Neural crest cell (in vitro differentiated cells): ENCODE measurements at places on chromosomes 2 and 18. TPM values are rescaled to one million over a fixed set of nuclear protein-coding genes. Genes with fewer than 3 reads are reported as not detected.

DNA sequence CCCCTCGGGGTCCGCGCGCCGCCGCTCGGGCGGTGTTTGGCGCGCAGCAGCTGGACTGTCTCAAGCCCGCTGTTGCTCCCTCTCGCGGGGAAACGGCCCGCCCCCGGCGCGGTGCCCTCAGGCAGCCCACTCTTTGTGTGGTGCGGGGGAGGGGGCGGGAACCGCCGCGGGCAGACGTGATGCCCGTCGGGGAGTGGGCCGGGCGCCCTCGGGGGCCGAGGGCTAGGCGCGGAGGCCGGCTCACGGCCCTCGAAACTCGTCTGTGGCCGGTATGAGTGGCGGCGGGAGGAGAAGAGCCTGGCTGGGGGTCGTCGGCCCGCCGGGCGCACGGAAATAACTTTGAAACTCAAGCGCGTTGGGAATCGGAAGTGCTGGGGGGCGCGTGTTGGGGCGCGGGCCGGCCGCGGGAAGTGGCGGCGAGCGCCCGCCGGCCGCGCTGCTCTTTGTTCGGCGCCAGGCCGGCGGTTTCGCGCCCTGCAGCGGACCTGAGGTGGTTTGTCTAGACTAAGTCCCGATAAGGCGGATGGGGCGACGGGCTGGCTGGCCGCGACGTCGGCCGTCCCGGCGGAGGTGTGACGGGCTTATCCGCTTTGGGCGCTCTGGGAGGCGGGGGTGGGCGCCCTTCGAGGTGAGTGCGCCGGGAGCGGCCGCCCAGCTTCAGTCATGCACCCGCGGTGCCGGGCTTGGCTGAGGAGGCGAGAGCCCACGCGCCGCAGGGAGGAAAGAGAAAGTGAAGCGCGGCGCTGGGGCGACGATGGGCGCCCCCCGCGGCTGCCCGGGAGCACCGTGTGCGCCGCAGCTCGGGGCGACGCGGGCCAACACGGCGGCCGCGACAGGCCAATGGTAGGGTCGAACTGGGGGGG, 679 bp downstream of the PTMA start:
- peaks cover 55% of the 10 kb centered on the region for H3K4me1 ChIP-seq
- peaks cover 35% of the 10 kb centered on the region for H3K36me3 ChIP-seq
- H3K27me3 ChIP-seq = peaks cover 49% of the 10 kb centered on the region
- peak overlapping the region; percentile 100 for H3K4me3 ChIP-seq
- peak overlapping the region; percentile 100 for H3K27ac ChIP-seq

Gene CDK5R2
- total RNA-seq = 1.7 and 1.9 TPM in 2 replicates

- H3K27me3 ChIP-seq = no peaks in the 10 kb centered on the region
- no peaks in the 10 kb centered on the region for H3K36me3 ChIP-seq
- no peak for DNase-seq
- H3K4me3 ChIP-seq = no peak overlapping the region
- H3K4me1 ChIP-seq = no peaks in the 10 kb centered on the region
Measured at GRCh38 chr2:178324077-178324476, 126.9 kb downstream of the PRKRA start.

DNA sequence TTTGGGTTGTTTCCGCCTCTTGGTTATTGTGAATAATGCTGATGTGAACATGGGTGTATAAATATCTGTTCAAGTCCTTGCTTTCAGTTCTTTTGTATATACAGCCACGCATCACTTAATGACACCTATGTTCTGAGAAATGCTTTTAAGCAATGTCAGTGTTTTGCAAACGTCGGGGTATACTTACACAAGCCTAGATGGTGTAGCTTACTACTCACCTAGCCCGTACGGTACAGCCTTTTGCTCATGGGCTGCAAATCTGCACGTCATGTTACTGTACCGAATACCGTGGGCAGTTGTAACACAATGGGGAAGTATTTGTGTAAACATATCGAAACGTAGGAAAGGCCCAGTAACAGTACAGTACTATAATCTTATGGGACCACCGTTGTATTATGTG, 12.4 kb downstream of the RALB start:
- H3K36me3 ChIP-seq = peaks cover 7% of the 10 kb centered on the region
- no peaks in the 10 kb centered on the region for H3K27me3 ChIP-seq
- H3K27ac ChIP-seq = no peak overlapping the region
- DNase-seq = no peak
- no peak overlapping the region for H3K4me3 ChIP-seq
- peaks cover 5% of the 10 kb centered on the region for H3K4me1 ChIP-seq

GRCh38 chr2:211816754-211817153, 721.8 kb downstream of the ERBB4 start:
- H3K27me3 ChIP-seq = no peaks in the 10 kb centered on the region
- H3K4me1 ChIP-seq = no peaks in the 10 kb centered on the region
- no peak overlapping the region for H3K27ac ChIP-seq
- no peak overlapping the region for H3K4me3 ChIP-seq
- peaks cover 2% of the 10 kb centered on the region for H3K36me3 ChIP-seq
- DNase-seq = no peak

Gene GPR39
- 0.25 and 0.35 TPM in 2 replicates for total RNA-seq

GRCh38 chr18:4510711-4511110, 55.6 kb upstream of the DLGAP1 start:
- no peak overlapping the region for H3K27ac ChIP-seq
- DNase-seq = no peak
- no peak overlapping the region for H3K4me3 ChIP-seq
- no peaks in the 10 kb centered on the region for H3K27me3 ChIP-seq
- no peaks in the 10 kb centered on the region for H3K4me1 ChIP-seq

- peak overlapping the region; percentile 89 for H3K27ac ChIP-seq
- no peak overlapping the region for H3K4me3 ChIP-seq
- H3K27me3 ChIP-seq = no peaks in the 10 kb centered on the region
Measured at GRCh38 chr18:58247363-58247834, 203.4 kb downstream of the NEDD4L start.

DNA sequence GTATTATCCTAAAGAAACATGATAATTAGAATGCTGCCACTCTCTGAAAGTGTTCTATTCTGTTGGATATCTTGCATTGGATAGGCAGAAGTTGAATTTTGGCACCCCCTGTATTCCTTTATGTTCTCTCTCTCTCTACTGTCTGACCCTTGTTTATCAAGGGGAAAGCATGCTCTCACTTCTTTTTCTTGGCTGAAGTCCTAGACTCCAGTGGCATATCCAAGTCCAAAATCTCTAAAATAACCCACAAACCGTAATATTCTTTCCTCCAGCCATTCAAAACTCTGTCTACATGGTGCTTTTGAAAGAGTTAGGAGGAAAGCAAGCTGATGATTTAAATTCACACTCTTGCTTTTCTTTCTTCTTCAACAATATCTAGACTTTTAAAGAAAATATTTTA, 669.7 kb downstream of the TDRD15 start:
- H3K4me3 ChIP-seq = no peak overlapping the region
- H3K27ac ChIP-seq = no peak overlapping the region
- H3K4me1 ChIP-seq = no peaks in the 10 kb centered on the region
- no peak for DNase-seq
- H3K27me3 ChIP-seq = peaks cover 23% of the 10 kb centered on the region

GRCh38 chr2:20023688-20024087, 11.2 kb upstream of the MATN3 start:
- H3K27me3 ChIP-seq = no peaks in the 10 kb centered on the region
- no peak overlapping the region for H3K4me3 ChIP-seq
- DNase-seq = no peak
- H3K4me1 ChIP-seq = no peaks in the 10 kb centered on the region
- H3K27ac ChIP-seq = no peak overlapping the region

Gene CCT4
- total RNA-seq = 259 and 277 TPM in 2 replicates

Gene DSC3
- 0.09 and 0.16 TPM in 2 replicates for total RNA-seq

DNA sequence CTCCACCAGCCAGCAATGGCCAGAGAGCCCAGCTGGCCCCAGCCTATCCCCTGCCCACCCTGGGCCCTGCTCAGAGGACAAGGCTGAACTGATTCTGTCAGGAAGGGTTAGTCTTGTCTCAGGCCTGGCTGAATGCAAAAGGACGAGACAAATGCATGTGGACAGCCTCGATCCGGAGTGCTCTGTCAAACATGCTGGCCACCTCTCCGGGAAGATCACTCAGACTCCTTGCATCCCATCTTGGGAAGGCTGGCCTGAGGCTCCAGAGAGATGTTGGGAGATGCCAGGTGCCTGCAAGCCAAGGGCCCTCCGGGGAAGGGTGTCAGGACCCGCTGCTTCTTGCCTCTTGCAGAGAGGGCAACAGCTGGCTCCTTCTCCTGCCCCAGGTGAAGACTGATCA, 20.2 kb upstream of the C1QL2 start:
- no peak for DNase-seq
- H3K4me3 ChIP-seq = no peak overlapping the region
- H3K27me3 ChIP-seq = no peaks in the 10 kb centered on the region
- H3K4me1 ChIP-seq = no peaks in the 10 kb centered on the region
- H3K36me3 ChIP-seq = no peaks in the 10 kb centered on the region

DNA sequence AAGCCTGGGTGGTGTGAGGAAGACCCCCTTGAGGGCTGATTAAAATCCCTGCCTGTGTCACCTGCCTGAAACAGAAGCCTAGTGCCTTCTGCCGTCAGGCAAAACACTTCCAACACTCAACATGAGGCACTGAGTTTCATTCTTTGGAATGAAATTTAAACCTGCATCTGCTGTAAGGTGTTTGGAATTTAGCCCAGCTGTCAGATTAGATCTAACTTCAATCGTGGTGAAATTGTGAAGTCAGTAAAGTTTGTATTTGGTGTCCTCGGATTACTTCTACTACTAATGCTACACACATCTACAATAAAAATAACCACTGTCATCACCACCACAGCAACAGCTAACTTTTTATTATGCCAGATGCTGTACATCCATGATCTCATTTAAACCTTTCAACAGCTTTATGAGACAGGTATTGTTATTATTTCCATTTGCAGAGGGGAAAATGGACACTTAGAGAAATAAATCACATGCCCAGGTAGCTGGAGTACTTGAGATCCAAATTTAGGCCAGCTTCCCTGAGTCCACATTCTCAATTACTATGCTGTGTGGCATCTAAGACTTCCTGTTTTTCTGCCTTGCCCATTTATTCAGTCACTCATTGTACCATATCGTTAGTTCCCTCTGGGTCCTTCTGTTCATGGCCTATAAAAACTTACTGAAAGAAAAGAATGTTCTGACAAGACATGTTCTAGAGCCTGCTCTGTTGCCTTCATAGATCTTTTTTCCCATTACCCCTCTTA, 98.2 kb upstream of the GCFC2 start:
- H3K4me1 ChIP-seq = no peaks in the 10 kb centered on the region
- no peak overlapping the region for H3K4me3 ChIP-seq
- no peak overlapping the region for H3K27ac ChIP-seq
- no peaks in the 10 kb centered on the region for H3K27me3 ChIP-seq
- no peaks in the 10 kb centered on the region for H3K36me3 ChIP-seq

DNA sequence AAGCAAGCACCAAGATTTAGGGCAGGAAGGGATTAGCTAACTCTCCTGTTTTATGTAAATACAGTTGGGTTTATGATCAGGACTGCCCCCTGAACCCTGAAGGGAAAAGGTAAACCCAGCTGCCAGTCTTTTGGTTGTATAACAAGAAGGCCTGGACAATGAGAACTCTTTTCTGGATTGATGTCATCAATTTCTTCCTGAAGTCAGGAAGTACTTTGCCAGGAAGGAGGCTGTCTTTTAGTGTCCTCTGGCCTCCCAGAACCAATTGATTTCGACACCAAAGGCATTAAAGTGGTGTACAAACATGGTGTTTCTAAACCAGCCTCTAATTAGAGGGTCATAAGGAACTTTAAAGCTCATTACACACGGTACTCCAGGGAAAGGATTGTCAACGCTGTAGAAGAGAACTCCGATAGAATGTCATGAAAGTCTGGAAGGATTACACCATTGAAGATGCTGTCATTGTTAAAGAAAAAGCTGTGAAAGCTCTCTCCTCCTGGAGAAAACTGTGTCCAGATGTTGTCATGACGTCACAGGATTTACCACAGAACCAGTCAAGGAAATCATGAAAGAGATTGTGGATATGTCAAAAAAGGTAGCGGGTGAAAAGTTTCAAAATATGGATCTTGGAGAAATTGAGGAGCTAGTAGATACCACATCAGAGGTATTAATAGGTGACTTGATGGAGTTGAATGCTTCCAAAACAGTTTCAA, 78.8 kb downstream of the ANKRD12 start:
- H3K27ac ChIP-seq = peak overlapping the region; percentile 72
- no peaks in the 10 kb centered on the region for H3K4me1 ChIP-seq
- H3K27me3 ChIP-seq = no peaks in the 10 kb centered on the region
- DNase-seq = no peak
- no peak overlapping the region for H3K4me3 ChIP-seq
- H3K36me3 ChIP-seq = peaks cover 14% of the 10 kb centered on the region

DNA sequence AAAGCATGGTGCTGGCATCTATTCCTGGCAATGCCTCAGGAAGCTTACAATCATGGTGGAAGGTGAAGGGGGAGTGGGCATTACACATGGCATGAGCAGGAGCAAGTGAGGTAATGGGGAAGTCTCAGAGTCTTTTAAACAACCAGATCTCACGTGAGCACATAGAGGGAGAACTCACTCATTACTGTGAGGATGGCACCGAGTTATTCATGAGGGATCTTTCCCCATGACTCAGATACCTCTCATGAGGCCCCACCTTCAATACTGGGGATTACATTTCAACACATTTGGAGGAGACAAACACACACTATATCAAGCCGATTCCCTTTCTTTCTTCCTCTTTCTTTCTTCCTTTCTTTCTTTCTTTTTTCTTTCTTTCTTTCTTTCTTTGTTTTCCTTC, 47.9 kb upstream of the FANCL start:
- no peaks in the 10 kb centered on the region for H3K36me3 ChIP-seq
- H3K4me3 ChIP-seq = no peak overlapping the region
- no peak overlapping the region for H3K27ac ChIP-seq

- H3K4me1 ChIP-seq = peaks cover 24% of the 10 kb centered on the region
- H3K27me3 ChIP-seq = no peaks in the 10 kb centered on the region
- peaks cover 4% of the 10 kb centered on the region for H3K36me3 ChIP-seq
- no peak overlapping the region for H3K27ac ChIP-seq
- H3K4me3 ChIP-seq = no peak overlapping the region
- peak; percentile 64 for DNase-seq
Measured at GRCh38 chr2:216519154-216519762, 20.6 kb downstream of the RPL37A start.

GRCh38 chr18:78892177-78892576, 87.4 kb upstream of the SALL3 start:
- no peak overlapping the region for H3K27ac ChIP-seq
- H3K36me3 ChIP-seq = peaks cover 14% of the 10 kb centered on the region
- no peak overlapping the region for H3K4me3 ChIP-seq
- no peak for DNase-seq
- no peaks in the 10 kb centered on the region for H3K4me1 ChIP-seq

Gene UGT1A8
- total RNA-seq = not detected in 2 replicates

DNA sequence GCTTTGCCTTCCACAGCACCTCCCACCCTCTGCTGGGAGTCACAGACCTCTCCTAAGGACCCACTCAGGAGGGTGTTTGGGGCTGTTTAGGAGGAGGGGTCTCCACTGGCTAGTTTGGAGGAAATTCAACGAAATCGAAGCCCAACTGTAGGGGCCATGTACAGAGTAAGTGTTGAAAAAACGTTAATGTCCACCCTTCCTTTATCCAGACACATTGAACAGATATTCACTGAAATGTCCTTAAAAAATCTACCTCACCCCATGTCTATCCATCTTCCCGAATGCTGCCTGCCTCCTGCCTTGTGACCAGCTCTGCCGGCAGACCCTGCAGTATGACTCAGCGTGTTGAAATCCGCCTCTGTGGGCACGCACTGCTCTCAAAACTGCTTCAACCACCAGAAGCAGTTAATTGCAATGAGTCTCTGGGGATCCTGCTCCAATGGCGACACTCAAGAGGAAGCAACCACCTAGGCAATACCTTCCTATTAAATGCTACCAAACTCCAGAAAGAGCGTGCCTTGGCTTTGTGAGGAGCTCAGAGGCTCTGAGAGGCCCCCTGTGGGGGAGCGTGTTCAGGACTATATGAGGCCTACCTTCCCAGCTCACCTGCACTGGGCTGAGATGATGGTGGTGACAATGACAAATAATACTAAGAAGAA, 61.4 kb upstream of the RTN4 start:
- no peak for DNase-seq
- peak overlapping the region; percentile 95 for H3K27ac ChIP-seq
- no peaks in the 10 kb centered on the region for H3K27me3 ChIP-seq
- H3K36me3 ChIP-seq = no peaks in the 10 kb centered on the region
- H3K4me3 ChIP-seq = no peak overlapping the region
